Suppressor macrophage treated with lipopolysaccharide for 4 hours (primary cell): ENCODE measurements at places on chromosomes 6 and 20.

GRCh38 chr6:80921861-80922460 is 815.5 kb downstream of the BCKDHB start:
- no peak for DNase-seq

GRCh38 chr6:136716917-136717715 is 75.2 kb downstream of the MAP3K5 start:
- peak; percentile 22 for DNase-seq

DNA sequence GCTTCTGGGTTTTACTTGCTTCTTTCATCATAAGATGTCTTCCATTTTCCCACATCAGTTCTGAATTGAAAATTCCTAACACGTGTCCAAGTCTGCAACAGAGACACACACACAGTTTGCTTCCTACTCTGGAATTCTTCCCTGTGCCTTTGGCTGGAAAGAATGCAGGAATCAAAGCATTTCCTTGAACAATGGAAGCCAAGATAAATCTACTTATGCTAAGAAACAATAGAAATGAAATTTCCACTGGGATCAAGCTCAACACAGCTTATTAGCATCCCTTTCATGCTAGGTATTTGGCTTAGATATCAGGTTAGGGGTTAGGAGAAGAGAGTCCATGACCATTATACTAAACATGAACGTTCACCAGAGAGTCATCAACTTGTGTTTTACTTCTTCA is 101.1 kb upstream of the SCAF8 start:
- DNase-seq = no peak

- DNase-seq = no peak
These were observed 43.8 kb upstream of the TMEM181 start for GRCh38 chr6:158516098-158516497.
